Right renal pelvis (tissue), 4 donors: ENCODE measurements at places on chromosomes 3 and 15.
A peak's percentile ranks its signal among the peaks of the same experiment; 100 is the strongest.

GRCh38 chr3:28935146-28935545 lies 345.7 kb upstream of the RBMS3 start:
- DNase-seq: no peak

- no peak for DNase-seq
Observed at GRCh38 chr15:52731732-52732470, 52.7 kb upstream of the ATOSA start.

- no peak for DNase-seq
Observed at GRCh38 chr3:53068176-53068575, 22.3 kb upstream of the SFMBT1 start.

DNA sequence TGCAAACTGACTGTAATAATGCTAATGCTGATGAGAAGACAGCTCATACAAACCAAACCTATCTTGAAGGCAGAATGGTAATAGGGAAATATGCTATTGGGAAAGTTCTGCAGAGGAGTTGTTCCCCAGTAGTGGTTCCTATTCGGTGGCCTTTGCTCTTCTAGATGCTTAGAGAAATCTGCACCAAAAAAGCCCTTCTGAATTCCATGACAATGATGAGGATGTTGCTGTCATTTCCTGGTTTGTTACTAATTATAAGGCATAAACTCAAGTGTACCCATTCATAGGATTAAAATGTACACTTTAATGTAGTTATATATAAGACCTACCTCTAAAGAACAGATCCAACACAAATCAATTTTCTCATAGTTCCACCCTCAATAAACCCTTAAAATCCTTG lies 30.1 kb downstream of the TOMM70 start:
- no peak for DNase-seq

- DNase-seq: no peak
Observed at GRCh38 chr3:116524453-116525210, 79.3 kb upstream of the LSAMP start.

GRCh38 chr15:68201153-68201878 lies 3.8 kb downstream of the CALML4 start:
- DNase-seq: no peak

DNA sequence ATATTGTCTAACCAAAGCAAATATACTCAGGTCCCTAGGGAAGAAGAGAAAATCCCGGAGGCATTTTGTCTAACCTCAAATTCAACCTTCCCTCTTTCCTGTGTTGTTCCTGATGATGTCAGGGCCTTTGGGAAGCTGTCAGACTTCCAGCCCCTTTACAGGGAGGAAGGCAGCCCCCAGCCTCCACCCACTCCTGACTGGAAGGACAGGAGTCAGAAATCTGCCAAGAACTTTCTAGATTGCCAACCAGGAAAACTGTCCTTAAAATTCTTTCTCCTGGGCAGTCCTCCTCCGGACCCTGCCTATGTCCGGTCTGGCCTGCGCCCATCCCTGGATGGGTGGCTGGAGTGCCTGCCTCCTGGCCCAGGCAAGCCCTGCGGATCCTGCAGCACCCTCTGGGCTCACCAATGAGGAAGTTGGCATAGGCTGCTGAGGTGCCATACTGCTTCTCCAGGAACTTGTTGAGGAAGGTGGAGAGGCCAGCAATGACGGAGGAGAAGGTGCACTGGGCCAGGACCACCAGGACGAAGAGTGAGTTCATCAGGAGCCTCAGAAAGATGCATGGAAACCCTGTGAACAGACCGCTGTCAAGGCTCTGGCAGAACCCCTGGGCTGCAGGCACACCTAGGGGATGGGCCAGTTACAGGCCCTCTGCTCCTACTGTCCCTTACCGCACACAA lies 52.6 kb upstream of the RAB6B start:
- no peak for DNase-seq

GRCh38 chr3:154137036-154137435 lies 15.8 kb downstream of the ARHGEF26 start:
- DNase-seq: no peak

DNA sequence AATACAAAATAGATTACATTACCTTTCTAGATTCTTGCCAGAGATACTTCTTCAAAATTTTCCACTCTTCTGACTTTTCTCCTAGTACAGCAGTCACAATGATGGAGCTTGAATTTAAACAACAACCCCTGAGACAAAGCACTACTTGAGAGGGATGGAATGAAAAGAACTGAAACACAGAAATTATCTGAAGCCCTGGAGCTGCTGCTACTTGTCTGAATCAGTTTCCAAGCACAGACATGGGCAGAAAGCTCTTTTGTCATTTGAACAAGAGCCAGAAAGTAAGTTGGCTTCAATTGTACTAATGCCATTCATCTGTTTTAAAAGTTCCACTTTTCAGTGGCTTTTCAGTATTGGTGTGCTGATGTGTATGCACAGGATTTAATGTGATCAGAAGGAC lies 718.5 kb upstream of the ARPP21 start:
- no peak for DNase-seq

DNA sequence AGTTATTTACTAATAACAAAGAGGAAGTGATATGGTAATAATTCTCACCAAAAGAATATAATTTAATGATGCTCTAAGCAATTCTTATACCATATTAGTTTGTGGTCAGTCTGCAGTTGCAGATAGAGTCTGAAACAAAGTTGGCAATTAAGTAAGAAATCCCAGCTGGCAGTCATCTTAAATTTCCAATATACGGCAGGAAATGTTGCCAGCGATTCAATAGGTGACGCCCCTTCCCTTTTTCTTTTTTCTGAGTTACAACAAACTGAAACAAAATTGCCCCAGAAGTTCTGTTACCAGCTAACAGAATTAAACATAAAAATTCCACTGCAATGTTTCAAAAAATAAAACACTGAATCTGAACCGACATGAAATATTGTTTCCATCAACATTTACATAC lies 26.7 kb downstream of the LRRFIP2 start:
- no peak for DNase-seq

DNA sequence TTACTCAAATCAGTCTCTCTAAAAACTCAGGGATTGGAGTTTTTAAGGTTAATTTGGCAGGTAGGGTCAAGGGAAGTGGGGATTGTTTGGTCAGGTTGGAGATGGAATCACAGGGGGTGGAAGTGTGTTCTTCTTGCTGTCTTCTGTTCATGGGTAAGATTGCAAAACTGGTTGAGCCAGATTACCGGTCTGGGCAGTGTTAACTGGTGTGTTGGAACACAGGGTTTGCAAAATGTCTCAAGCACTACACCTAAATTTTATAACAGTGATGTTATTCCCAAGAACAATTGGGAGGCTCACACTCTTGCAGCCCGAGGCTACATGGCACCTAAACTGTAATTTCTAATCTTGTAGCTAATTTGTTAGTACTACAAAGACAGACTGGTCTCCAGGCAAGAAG lies 425.4 kb downstream of the PLOD2 start:
- DNase-seq: no peak

DNA sequence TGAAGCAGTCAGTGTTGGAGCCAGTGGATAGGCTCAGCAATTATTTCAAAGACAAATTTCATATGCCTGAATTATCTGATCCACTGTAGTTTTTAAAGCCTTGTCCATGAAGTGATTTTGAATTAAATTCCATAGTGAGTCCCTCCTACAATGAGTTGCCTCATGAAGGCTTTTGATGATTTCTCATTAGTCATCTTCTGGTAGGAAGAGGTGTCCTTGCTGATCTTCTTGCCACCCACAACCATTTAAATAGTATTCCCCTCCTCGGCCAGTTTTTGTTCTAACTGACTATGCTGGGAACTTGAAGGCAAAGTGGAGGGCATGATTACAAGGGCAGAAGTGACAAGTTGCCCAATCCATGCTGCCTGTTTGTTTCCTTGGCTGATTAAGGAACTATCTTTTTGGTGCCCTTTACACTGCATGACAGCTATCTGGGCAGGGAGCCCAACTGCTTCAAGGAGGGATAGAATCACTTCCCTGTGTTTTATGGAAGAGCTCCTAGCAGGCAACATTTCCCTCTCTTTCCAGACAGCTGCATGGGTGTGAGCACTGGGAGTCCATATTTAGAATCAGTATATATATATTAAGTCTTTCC lies 617.5 kb downstream of the ZPLD1 start:
- DNase-seq: no peak

DNA sequence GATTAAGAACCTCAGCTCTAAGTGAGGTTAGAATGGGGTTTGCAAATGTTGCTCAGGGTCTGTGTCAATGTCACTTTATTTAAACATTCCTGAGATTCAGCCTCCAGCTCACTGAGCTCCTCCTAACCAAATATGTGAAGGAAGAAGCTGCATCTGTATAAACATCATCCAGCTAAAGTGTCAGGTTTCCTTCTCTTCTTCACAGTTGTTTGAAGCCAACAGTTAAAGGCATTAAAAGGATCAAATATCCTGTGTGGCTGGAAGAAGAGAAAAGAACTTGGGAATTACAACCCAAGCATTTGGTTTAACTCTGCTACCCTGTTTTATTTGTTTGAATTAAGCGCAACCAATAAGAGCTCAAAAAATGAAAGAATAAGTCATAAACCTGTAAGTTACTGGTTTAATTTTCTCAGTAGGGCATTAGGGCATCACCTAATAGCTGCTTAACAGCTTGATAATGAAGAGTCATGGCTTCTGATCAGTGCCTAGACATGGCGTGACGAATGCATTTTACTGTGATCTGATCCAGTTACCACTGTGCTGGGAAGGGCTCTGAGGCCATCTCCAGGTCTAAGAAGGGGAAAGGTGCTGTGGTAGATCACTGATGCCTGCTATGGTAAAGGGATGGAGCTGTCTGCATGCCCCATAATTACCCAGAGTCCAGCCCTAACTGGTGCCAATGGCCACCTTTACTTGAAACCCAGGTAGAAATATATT lies 165.7 kb upstream of the TSC22D2 start:
- peak; percentile 54 for DNase-seq

DNA sequence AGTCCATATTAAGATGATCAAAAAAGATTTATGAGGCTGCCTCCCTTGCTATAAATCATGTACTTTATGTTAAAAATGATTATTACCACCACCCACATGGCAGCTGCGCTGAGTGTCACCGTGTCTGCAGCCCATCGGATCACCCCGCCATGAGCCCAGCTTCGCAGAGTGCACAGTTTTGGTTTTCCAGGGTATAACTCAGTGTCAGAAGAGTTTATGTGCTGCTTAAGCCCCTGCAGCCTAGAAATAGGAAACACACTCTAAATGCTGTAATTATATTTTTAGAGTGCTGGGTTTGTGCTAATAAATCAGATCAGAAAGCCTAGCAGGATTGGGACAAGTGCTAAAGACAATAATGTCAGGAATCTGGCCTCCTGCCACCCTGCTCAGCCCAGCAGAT lies 54.7 kb upstream of the ONECUT1 start:
- no peak for DNase-seq

DNA sequence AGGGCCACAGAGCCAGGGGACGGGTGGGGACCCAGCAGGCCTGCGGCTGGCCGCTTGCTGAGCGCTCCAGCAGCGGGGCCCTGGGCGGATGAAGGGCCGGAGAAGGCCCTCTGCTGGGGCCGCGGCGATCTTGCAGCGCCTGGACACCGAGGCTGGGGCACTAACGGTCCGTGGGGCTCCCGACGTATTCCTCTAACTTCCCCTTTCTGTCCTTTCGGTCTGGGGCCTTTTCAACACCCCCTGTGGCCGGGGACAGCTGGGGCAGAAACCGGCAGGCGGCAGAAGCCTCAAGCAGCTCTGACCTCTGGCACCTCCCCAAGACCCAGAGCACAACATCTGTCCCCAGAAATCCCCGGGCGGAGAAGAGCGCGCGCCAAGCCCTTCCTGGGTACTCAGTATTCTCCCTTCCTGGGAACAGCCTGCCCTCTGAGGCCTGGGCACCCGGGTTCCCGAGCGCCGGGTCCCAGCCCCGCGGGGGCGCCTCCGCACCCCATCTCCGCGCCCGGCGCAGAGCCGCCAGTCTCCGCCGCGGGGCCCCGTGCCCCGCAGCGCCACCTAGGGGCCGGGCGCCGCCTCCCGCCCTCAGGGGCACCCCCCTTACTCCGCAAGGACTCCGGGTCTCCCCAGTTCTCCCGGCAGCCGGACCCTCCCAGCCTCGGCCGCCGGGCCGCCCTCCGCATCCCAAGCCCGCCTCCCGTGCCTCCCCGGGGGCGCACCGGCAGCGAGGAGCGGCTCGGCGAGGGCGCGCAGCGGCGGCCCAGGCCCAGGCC lies 582 bp upstream of the SLCO3A1 start:
- no peak for DNase-seq

DNA sequence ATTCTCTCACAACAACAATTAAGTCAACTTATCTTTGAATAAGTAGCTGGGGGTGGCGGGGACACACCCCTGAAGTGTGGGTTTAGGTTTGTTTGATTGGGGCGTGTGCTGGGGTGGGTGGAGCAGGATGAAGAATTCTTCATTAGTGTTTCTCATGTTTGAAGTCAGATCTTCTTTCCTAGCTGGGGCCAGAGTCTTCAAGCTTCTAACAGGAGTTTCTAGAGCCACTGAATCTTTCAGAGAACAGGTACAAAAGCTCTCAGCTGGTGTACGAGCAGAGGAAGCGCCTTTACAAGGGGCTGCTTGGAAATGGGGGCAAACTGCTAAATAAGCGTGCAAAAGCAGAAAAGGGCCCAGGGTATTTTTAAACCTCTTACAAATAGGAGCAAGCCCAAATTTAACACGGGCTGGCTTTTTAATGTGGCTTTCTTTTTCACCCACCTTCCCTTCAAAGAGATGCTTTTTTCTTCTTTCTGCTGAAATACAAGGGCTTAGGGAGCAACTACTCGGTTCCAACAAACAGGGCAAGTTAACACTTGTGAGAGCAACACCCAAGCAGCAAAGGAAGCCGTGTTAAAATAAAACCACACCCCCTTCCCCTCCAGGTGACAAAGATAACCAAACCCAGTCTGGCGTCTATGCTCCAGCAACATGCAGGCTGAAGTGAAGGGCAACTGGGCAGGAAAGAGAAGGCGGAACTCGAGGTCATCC lies 86.9 kb upstream of the RASGRP1 start:
- DNase-seq: no peak

DNA sequence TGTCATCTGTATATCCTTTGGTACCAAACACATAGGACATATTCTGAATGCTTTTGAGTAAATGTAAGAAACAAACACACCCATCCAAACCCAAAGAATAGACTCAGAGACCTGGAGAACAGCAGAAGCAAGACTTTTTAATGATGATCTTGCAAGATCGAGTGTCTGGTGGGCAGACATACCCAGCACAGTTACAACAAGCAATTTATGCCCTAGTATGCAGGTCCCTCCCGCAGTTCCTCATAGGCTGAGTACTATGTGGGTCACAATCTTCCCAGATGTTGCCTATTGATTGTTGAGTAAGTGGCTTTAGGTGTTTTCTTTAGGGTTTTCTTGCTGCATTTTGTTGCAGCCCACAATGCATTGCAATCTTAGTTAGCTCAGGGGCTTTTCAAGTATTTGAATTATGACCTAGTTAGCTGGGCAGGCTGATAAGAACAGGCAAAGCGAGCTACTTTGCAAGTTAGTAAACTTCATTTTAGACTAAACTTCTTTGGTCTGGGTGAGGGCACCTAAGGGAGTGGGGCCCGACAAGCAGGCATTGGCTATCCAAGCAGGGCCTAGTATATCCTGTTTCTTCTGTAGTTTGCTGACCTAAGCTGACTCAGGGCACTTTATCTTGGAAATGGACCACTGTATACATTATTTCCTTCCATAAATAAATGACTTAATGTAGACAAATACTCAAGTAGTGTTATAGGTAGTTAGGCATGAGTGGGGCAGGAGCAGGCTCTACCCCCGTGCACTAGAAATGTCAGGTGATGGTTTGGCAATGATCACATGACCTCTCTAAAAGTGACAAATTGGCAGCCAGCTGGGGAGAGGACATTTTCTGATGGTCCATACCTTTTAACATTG lies 87.3 kb upstream of the LIPC start:
- no peak for DNase-seq

- no peak for DNase-seq
Observed at GRCh38 chr15:45338417-45338816, 39.9 kb downstream of the GATM start.

- DNase-seq: no peak
Observed at GRCh38 chr3:38148311-38148882, 9.9 kb downstream of the MYD88 start.

- no peak for DNase-seq
Observed at GRCh38 chr15:25233766-25234350, 205.0 kb downstream of the UBE3A start.
